Mesenchymal stem cell (in vitro differentiated cells and primary cell): ENCODE measurements at places on chromosomes 11 and 22.

- no peak for DNase-seq
These were observed 431.9 kb downstream of the MIAT start for GRCh38 chr22:27089264-27089663.

DNA sequence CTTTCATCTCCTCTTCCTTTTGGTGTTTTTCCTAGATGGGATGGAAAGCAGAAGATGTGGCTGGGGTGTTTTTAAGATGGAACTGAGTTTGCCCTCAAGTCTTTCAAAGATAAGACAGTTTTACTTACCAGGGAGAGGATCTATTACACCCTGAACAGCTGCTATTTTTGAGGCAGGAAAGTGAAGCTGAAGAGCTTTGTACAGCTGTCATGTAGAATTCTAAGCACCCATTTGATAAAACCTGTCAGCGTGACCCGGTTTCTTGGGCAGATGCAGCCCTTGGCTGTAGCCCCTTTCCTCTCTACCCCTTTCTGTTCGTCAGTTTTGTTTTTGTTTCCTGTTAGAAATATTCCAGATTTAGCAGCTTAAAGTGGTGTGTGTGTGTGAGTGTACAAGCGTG lies 35.2 kb downstream of the FAT3 start:
- DNase-seq: no peak

- DNase-seq: peak; percentile 31
These were observed 55.9 kb upstream of the CCDC188 start for GRCh38 chr22:20206709-20207215.

GRCh38 chr11:77196961-77197360 lies 68.9 kb downstream of the MYO7A start:
- DNase-seq: no peak

GRCh38 chr22:18032455-18033101 lies 8.2 kb upstream of the MICAL3 start:
- DNase-seq: peak; percentile 50

DNA sequence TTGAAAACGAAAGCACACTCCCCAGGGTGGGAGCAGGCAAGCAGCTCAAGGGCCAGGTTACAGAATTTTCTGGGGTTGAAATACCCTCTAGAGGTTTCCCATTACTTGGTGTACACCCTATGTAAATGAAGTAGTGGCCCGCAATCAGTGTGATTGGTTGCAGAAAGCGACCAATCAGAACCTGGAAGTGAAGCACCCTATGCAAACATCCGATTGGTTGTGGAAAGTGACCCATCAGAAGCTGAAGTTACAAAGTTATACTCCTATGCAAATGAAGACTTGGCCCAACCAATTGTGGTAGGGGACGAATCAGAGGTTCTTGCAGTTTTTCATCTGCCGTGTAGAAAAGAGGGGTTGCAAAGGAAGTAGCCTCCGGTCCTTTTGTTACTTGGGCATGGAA lies 19.2 kb downstream of the PRR5 start:
- DNase-seq: no peak

- no peak for DNase-seq
These were observed 389 bp upstream of the CASP12 start for GRCh38 chr11:104898685-104899013.

- DNase-seq: peak; percentile 31
These were observed 13.0 kb upstream of the MFNG start for GRCh38 chr22:37499027-37499707.

- peak; percentile 52 for DNase-seq
These were observed 88.4 kb downstream of the PDE2A start for GRCh38 chr11:72585762-72586311.

- no peak for DNase-seq
These were observed 35.0 kb downstream of the PPFIBP2 start for GRCh38 chr11:7548659-7549274.

- DNase-seq: no peak
These were observed 289.5 kb downstream of the CADM1 start for GRCh38 chr11:115214644-115215234.

DNA sequence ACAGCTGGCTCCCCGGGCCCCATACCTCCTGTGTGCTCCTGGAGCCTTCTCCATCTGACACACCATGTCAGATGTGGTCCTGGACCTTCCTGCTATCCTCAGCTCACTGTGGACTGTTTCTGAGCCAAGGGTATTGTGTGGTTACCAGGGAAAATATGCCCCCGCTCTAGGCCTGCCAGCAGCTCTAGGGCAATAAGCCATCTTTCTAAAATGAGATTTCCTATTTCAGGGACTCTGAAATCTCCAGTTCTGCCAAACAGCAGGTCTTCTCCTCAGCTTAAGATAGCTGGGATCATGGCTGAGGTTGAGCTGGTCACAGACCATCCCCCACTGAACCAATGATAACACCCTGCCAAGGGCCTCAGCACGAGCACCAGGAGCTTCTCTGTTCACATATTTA lies 227.6 kb downstream of the ST3GAL4 start:
- no peak for DNase-seq

DNA sequence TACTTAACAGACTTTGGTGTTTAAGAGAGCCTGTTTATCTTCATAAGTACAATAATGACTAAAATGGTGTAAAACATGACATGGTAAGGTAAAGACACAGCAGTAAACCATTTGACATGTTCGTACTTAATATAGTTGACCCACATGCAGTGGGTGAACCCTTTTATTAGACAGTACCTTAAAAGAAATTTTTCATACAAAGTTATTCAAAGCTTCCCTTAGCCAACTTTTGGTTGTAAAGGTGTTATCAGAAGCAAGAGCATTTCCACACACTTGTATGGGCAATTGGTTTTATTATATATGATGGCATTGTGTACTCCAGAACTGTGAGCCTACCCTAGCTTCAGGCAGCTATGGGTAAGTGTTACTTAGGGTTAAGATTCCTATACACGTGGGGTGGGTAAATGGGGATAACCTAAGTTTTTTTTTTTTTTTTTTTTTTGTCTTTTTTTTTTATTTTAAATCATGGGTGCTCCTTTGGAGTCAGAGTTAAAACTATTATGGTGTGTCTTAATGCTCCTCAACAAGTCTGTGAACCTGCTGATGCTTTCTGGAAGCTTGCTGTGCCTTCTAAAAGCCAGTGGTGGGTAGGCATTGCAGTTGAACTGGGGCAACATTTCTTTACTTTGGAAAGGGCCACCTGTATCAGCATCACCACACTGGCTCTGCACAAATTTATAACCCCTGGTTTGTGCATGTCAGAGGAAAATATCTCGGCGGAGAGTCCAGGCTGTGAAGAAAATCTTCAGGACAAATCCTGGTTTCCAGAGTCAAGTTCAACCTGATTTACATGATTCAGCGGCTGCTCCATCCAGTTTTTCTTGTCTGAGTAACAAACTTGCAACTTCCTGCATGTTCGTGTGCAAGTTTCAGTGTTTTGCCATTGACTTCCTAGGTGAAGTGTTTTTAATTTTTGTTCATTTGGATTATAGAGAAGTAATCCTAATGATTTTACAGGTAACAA lies 3.3 kb downstream of the PCF11 start:
- DNase-seq: peak; percentile 39

GRCh38 chr11:97364047-97364446 lies 974.2 kb downstream of the JRKL start:
- peak; percentile 41 for DNase-seq

DNA sequence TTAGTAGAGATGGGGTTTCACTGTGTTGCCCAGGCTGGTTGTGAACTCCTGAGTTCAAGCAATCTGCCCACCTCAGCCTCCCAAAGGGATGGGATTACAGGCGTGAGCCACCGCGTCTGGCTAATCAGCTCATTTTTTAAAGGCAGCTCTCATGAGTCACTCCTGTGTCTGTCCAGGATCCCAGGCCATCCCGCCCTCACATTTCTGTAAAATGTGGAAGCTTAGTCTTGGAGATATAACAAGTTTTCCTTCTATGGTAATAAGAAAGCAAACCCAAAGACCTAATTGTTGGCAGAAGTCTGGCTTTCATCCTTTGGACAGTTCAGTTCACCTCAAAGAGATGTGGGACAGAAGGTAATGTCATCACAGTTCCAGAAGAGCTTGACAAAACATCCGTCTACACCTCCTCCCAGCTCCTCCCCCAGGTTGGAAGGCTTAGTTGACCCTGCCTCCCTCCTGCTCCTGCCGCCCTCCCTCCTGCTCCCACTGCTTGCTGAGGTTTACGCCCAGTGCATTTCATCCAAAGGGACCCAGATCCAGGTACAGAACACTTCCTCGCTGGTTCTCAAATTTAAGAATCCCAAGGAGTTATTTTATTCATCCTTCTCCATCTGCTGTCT lies 6.4 kb downstream of the DRD2 start:
- DNase-seq: no peak

- DNase-seq: peak; percentile 64
These were observed 49.5 kb upstream of the HSPA8 start for GRCh38 chr11:123111465-123111864.

DNA sequence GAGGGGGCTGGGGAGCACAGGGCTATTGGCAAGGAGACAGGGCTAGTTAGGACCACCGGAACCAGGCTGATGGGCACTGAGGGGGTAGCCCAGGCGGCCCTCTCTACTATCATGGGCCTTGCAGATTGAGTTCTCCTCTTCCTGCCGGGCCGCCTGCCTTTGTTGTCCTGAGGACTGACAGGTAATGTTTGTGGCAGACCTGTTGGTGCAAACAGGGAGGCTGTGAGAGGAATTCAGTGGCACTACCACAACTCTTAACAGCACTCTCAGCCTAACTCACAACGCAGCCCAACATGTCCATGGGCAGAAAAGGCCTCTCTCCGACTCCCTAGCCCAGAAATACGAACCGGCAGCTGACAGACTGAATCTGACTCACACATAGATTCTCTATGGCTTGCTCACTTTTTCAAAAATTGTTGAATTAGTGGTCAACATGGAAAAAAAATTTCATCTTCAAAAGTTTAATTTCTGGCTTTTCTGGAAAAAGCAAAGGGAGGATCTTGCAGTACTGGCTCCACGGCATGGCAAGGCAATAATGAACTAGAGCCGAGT lies 11.4 kb downstream of the KCNJ5 start:
- no peak for DNase-seq

DNA sequence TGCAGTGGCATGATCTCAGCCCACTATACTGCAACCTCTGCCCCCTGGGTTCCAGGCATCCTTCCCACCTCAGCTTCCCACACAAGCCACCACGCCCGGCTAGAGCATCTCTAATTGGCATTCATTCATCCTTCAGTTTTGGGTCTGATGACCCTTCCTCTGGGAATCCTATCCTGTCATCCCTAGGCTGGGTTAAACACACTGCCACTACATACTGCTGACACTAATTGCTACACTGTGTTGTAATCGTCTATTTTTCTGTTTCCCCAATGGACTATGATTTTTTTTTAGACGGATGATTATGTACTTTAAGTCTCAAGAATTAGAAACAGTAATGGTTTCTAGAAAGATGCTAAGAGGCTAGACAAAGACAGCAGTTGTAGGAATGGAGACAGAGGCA lies 62.8 kb downstream of the DEUP1 start:
- DNase-seq: no peak

GRCh38 chr11:126231725-126232459 lies 20.3 kb downstream of the FAM118B start:
- DNase-seq: peak; percentile 63
